Prostate gland (tissue), 2 donors: ENCODE measurements at places on chromosomes 6 and 20. TPM values are rescaled to one million over a fixed set of nuclear protein-coding genes. Genes with fewer than 3 reads are reported as not detected.

- no peak for DNase-seq
Observed at GRCh38 chr6:103027271-103027931, 1633.9 kb downstream of the GRIK2 start.

- DNase-seq: no peak
Observed at GRCh38 chr6:126147291-126147815, 161.0 kb downstream of the TRMT11 start.

DNA sequence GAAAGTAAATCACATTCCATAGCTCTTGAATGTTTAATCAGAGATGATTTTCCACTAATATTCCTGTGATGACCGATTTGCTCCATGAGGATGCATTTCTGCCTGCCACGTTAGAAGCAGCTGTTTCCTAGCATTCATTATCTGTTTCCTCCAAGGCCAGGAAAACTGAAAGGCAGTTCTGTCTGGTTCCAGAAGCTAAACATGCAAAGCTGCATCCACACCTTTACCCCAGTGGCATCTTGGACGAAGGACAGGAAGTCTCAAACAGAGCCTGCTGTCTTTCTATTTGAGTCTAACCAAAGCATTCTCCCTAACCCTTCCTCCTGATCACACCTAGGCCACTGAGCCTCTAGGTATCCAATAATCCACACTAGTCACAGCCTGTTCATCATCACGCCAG is 27.6 kb downstream of the CNKSR3 start:
- DNase-seq: no peak

DNA sequence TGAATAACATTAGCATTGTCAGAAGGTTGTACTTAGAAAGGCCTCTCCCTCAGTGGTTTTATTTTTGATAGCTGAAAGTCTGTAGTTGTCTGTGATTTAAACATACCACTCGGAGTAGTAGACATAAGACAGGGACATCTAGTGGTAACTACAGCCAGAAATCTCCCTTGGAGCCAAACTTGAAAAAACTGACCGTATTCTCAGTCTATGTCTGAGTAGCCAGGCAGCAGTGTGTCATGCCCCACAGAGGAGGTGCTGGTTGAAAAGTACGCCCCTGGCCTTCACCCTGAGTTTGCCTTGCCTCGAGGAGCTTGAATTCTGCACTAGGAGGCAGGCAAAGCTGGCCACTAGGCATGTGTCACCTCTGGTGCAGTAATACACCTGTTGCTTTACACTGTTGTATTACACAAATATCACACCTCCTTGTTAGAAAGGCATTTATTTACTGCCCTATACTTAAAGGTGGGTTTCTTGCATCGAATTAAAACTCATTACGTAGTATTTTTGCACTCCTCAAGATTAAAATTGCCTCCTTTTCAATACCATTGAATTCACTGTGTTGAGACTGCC is 20.8 kb downstream of the ZBTB2 start:
- no peak for DNase-seq

Gene PHACTR3
- not detected for total RNA-seq

GRCh38 chr6:16265351-16266341 is 27.3 kb downstream of the GMPR start:
- no peak for DNase-seq
